ENCODE measurements at places on chromosomes 16 and 17. TPM values are rescaled to one million over a fixed set of nuclear protein-coding genes. Genes with fewer than 3 reads are reported as not detected.

Gene NPIPB13
- polyA plus RNA-seq = 0.23 TPM

Gene DNAI2
- not detected for polyA plus RNA-seq

Gene AATK
- not detected for polyA plus RNA-seq

Gene DHX58
- 11.8 TPM for polyA plus RNA-seq

Gene MT3
- polyA plus RNA-seq = not detected

Gene JPH3
- polyA plus RNA-seq = not detected

Gene ABCA8
- not detected for polyA plus RNA-seq

Gene UTP18
- polyA plus RNA-seq = 38.8 TPM

Gene TRIM72
- polyA plus RNA-seq = not detected

Gene SLC9A5
- 0.14 TPM for polyA plus RNA-seq

Gene IL17C
- polyA plus RNA-seq = not detected

Gene EPN3
- not detected for polyA plus RNA-seq

Gene CES4A
- polyA plus RNA-seq = 0.61 TPM

Gene HIC1
- polyA plus RNA-seq = not detected

Gene CPHXL2
- not detected for polyA plus RNA-seq

Gene TEX19
- polyA plus RNA-seq = not detected

Gene SGCA
- polyA plus RNA-seq = 16.6 TPM

Gene RASL10B
- not detected for polyA plus RNA-seq

Gene RRN3
- 21.2 TPM for polyA plus RNA-seq

Gene CCDC154
- 0.16 TPM for polyA plus RNA-seq

Gene SLC5A2
- not detected for polyA plus RNA-seq

Gene TAC4
- polyA plus RNA-seq = not detected

Gene SPAG7
- polyA plus RNA-seq = 97.1 TPM

Gene CA7
- polyA plus RNA-seq = not detected

Gene SKA2
- 30.8 TPM for polyA plus RNA-seq

Gene CTRL
- polyA plus RNA-seq = 1.2 TPM

Gene ARL6IP1
- 213 TPM for polyA plus RNA-seq

Gene NRN1L
- polyA plus RNA-seq = not detected

Gene SLC5A10
- 0.06 TPM for polyA plus RNA-seq

Gene TBC1D28
- not detected for polyA plus RNA-seq

Gene GUCY2D
- polyA plus RNA-seq = not detected

Gene SOST
- not detected for polyA plus RNA-seq

Gene SYCE1L
- polyA plus RNA-seq = not detected

Gene PRM3
- not detected for polyA plus RNA-seq

Gene SYT17
- polyA plus RNA-seq = 51.9 TPM

Gene KRT28
- not detected for polyA plus RNA-seq

Gene CHST5
- polyA plus RNA-seq = not detected

Gene TMEM98
- polyA plus RNA-seq = not detected

Gene CMTM2
- 4.1 TPM for polyA plus RNA-seq

Gene BCAR1
- polyA plus RNA-seq = not detected

Gene CHST4
- not detected for polyA plus RNA-seq

Gene CYB5D1
- polyA plus RNA-seq = 5.2 TPM

Gene TBC1D3I
- not detected for polyA plus RNA-seq

Gene SNX20
- 41.7 TPM for polyA plus RNA-seq

Gene UMOD
- not detected for polyA plus RNA-seq

Gene MAPT
- not detected for polyA plus RNA-seq

Gene VAT1L
- polyA plus RNA-seq = 0.07 TPM

Gene SLC38A8
- polyA plus RNA-seq = not detected

Gene SLC35G6
- not detected for polyA plus RNA-seq

Gene CACNG5
- not detected for polyA plus RNA-seq

Gene KRT9
- polyA plus RNA-seq = not detected

Gene HSPB9
- 0.37 TPM for polyA plus RNA-seq

Gene DUS1L
- 57.0 TPM for polyA plus RNA-seq

Gene HOXB6
- polyA plus RNA-seq = not detected

Gene AOC2
- not detected for polyA plus RNA-seq

Gene NLRP1
- 15.8 TPM for polyA plus RNA-seq

Gene ABCC6
- 0.09 TPM for polyA plus RNA-seq
